ENCODE measurements at places on chromosomes 3 and 15.

- no peak for DNase-seq
These were observed 282.4 kb upstream of the LRRFIP2 start for GRCh38 chr3:37456781-37457180.

DNA sequence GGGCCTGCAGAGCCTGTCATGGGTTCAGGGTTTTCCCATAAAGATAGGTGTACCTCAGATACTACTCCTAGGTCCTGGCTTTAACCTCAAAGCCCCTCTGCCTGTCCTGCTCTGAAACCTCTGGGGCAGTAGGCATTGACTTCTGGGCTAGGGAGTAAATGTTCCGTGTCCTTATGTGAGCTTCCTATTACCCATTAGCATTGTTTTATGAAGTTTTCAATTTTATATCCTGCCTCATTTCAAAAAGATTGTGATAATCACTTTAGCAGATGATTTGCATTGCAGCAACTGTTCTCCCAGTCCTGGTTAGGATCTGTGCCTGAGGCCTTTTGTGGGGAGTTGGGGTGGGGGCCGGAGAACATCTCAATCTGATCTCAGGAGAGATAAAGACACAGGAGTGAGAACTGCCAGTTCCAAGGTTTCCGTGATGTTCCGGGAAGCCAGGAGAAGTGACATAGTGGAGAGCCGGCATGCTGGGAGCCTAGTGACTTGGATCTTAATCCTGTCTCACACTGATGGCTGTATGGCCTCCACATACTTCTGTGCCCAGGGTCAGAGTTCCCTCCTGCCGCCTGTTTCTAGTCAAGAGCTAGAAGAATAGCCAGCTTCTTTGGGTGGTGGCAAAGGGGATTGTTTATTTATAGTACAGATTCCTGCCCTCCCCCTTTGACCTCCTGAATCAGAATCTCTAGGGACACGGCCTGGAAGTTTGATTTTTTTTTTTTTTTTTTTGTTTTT is 10.6 kb downstream of the TPM1 start:
- no peak for DNase-seq

GRCh38 chr3:12273045-12273695 is 15.7 kb upstream of the PPARG start:
- no peak for DNase-seq

GRCh38 chr3:117736846-117737245 is 1027.3 kb downstream of the TUSC7 start:
- no peak for DNase-seq

GRCh38 chr3:183830187-183830586 is 4.8 kb upstream of the MAP6D1 start:
- no peak for DNase-seq

DNA sequence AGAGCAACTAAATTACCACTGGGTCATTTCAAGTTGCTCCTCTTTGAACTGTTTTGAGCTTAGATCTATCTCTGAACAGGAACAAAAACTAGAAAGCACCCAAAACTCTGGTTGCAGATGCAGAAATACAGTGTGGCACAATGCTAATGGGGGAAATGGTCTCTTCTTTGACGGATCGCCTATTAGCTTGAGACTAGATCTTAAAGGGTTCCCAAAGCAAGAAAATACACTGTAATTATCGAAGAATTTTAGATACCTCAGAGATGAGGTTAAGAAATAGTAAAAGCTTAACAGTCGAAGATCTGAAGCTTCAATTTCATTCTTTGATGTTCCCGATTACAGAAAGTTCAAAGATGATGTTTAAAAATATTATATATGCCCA is 818 bp downstream of the PPP1R2 start:
- no peak for DNase-seq

DNA sequence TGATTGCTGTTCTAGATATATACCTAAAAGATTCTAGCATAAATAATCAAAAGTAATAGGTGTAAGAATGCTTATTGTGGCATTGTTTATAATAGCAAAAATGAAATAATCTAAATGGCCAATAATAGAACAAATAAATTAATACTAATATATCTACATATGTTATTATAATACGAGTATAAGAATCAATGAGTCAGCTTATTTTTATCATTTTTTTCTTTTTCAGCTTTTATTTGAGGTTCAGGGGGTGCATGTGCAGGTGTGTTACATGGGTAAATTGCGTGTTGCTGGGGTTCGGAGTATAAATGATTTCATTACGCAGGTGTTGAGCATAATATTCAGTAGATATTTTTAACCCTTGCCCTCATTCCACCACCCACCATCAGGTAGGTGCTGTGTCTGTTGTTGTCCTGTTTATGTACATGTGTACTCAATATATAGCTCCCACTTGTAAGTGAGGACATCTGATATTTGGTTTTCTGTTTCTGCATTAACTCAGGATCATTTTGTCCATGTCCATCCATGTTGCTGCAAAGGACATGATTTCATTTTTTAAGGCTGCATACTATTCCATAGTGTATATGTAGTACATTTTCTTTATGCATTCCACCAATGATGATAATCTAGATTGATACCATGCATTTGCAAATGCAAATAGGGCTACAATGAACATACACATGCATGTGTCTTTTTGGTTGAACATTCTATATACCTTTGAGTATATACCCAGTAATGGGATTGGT is 122.2 kb upstream of the GMNC start:
- DNase-seq, result no peak
